ENCODE measurements at places on chromosomes 11 and 22.

- DNase-seq: no peak
Observed at GRCh38 chr11:45345491-45345890, 59.4 kb upstream of the SYT13 start.

GRCh38 chr11:77381729-77382665, 80.5 kb upstream of the GDPD4 start:
- DNase-seq: peak; percentile 70

- DNase-seq: peak; percentile 17
Observed at GRCh38 chr11:86176165-86176884, 68.2 kb upstream of the EED start.

DNA sequence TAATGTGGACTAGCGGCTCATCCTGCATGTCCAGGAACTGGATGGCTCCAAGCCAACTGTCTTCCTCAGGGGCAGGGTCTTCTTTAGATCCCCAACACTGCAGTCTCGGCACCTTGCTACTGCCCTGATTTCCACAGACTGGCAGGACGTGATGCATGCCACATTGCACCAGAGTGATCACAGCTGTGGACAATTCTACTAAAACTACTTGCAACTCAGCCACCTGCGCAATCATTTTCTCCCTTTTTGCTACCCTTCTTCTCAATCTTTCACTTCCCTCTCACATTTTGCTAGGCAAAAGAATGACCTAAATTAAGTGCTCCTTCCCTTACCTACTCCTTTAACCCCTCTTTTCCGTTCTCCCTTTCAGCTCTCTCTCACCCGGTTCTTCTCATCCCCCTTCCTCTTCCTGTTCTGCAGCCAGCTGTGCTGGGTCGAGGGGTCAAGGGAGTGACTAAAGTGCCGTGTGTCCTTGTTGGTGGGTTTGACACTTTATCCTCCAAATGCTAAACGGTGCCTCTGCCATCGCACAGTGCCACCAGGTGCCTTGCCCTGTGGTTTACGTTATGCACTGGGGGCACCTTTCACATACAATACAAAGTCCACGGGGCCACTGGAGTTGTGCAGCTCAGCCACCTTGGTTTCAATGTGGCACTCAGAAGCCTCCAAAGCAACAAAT, 11.5 kb upstream of the PEX26 start:
- DNase-seq: no peak

DNA sequence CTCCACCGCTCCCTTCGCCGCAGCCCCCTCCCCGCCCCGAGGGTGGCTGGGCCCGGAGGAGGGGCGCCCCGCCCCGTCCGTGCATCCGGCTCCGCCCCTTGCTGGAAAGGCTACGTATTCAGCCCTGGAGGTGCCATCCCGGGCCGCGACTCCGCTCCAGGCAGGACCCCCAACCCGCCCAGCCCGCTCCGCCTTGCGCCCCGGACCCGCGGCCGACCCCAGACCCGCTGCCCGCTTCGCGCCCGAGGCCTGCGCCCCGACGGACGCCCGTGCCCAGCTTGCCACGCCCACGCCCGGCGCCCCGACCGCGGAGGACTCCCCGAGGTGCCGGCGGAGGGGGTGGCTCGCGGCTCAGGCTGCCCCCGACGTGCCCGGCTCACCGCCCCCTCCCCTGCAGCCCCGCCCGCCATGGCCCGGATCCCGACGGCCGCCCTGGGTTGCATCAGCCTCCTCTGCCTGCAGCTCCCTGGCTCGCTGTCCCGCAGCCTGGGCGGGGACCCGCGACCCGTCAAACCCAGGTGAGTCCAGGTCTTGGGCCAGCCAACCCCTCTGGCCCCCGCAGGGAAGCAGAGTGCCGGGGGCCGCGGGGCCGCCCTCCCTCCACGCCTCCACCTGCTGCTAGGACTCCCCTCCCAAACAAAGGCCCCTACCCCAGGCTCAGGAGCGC, at the start of gene ADM2:
TSS of gene ADM2 (plus strand) at position 104 of the 667 bp plus-strand sequence. CDS start at position 409, 305 bp downstream.
- DNase-seq: peak; percentile 39

DNA sequence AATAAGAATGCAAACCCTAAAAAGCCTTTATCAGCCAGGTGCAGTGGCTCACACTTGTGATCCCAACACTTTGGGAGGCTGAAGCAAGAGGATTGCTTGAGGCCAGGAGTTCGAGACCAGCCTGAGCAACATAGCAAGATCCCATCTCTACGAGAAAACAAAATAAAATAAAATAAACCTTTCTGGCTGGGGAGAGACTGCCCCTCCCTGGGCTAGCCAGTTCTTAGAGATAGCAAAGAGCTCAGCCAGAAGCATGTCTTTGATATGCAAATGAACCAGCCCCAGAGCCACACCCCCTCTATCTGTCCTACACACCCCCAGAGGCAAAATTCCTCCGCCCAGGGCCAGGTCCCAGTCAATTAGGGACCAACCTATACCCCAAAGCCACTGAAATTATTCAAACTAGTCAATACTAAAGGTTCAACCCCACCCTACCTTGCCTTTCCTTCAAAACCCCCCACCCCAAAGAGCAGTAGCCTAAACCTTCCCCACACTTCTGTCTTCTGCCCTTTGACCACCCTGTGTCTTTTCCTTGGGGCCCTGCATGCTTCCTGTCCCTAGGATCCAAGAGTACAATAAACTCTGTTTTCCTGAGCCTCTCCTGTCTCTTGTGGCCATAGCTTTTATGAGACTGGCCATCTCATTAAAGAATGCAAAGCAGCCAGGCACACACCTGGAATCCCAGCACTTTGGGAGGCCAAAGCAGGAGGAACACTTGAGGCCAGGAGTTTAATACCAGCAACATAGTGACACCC, 37.3 kb upstream of the CXCR5 start:
- DNase-seq: no peak

DNA sequence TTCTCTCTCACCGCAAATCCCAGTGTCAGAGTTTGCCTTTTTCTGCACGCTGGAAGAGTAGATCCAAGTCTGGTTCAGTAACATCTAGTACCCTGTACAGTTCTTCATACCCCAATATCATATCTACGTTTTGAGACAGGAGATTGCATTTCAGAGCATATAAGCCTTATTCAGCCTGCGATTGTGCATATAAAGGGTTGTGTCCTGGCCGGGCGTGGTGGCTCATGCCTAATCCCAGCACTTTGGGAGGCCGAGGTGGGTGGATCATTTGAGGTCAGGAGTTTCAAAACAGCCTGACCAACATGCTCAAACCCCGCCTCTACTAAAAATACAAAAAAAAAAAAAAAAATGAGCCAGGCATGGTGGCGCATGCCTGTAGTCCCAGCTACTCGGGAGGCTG, 104.9 kb downstream of the MTNR1B start:
- DNase-seq: no peak

- peak; percentile 7 for DNase-seq
Observed at GRCh38 chr11:81963018-81963417, 770.6 kb downstream of the FAM181B start.

DNA sequence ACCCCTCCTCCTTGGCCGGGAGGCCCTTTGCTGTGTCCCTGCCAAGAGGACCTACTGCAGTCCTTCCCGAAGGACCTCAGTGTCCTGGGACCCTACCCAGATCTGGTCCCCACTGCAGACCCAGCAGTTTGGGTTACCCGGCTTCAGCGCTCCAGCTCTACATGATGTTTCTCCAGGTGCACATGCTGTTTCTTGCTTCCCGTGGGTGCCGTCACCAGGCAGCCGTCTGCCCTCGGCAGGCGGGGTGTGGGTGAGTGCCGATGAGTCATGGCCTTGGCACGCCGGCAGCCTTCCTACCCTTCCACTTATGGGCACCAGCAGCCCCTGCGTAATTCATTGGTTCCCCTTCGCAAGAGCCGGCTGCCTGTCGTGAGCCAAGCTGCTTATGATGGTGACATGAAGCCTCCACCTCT, 101.8 kb downstream of the BCR start:
- peak; percentile 13 for DNase-seq

GRCh38 chr11:115930886-115931547, 426.8 kb upstream of the CADM1 start:
- DNase-seq: no peak

GRCh38 chr11:68467201-68467834, 6.8 kb downstream of the PPP6R3 start:
- DNase-seq: no peak

DNA sequence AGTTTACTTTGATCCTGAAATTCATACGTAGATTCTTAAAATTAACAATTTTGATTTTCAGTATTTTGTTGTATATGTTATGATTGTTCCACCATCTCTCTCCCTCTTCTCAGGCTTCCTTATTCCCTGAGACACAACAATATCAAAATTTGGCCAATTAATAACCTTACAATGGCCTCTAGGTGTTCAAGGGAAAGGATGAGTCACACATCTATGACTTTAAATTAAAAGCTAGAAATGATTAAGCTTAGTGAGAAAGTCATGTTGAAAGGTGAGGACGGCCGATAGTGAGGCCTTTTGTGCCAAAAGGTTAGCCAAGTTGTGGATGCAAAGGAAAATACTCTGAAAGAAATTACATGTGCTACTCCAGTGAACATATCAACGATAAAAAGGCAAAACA, 5.5 kb upstream of the OR52J3 start:
- DNase-seq: no peak

- peak; percentile 13 for DNase-seq
Observed at GRCh38 chr11:41431784-41432183, 27.7 kb downstream of the LRRC4C start.

GRCh38 chr11:27487706-27488105, 15.1 kb upstream of the LGR4 start:
- DNase-seq: no peak

DNA sequence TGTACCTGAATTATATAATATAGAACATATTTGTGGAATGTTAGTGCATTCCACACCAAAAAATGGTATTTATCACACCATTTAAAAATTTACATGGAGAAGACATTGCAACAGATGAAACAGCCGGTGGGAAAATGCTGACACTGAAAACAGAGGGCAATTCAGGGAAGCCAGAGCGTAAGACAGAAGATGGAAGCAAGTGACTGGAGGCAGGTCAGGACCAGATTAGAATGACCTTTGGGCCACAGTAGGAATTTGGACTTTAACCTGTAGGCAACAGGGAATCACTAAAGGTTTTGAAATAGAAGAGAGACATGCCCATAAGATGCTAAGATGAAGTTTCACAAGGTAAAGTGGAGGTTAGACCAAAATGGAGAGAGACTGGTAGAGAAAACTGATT, 60.5 kb downstream of the METTL15 start:
- DNase-seq: no peak

GRCh38 chr22:20011123-20011992, 5.3 kb downstream of the ARVCF start:
- DNase-seq: no peak

- DNase-seq: no peak
Observed at GRCh38 chr22:39625569-39626537, 55.3 kb downstream of the CACNA1I start.

- no peak for DNase-seq
Observed at GRCh38 chr11:39288011-39288410, 2171.4 kb downstream of the LRRC4C start.

GRCh38 chr11:11929920-11930319, 78.5 kb downstream of the DKK3 start:
- no peak for DNase-seq

DNA sequence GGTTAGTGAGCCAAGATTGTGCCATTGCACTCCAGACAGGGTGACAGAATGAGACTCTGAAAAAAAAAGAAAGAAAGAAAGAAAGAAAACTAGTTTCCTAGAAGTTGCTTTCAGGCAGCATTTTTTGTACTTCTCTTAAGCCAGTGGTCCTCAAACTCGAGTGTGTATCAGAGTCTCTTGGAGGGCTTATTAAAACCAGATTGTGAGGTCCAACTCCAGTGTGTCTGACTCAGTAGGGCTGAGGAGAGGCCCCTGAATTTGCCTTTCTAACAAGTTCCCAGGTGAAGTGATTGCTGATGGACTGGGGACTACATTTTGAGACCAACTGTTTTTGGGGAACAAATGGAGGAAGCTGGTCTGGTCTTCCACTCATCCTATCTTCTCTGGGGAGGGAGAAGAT, 57.5 kb upstream of the VSTM5 start:
- DNase-seq: peak; percentile 43

- no peak for DNase-seq
Observed at GRCh38 chr22:40434745-40435144, 64.4 kb downstream of the SGSM3 start.

GRCh38 chr11:66411323-66411722, 9.5 kb upstream of the NPAS4 start:
- no peak for DNase-seq

GRCh38 chr11:120925944-120926343, 98.0 kb upstream of the TBCEL start:
- DNase-seq: no peak

- peak; percentile 78 for DNase-seq
Observed at GRCh38 chr11:45102810-45103621, 43.4 kb upstream of the PRDM11 start.

GRCh38 chr22:43921370-43921769, 2.2 kb upstream of the PNPLA3 start:
- DNase-seq: peak; percentile 53

DNA sequence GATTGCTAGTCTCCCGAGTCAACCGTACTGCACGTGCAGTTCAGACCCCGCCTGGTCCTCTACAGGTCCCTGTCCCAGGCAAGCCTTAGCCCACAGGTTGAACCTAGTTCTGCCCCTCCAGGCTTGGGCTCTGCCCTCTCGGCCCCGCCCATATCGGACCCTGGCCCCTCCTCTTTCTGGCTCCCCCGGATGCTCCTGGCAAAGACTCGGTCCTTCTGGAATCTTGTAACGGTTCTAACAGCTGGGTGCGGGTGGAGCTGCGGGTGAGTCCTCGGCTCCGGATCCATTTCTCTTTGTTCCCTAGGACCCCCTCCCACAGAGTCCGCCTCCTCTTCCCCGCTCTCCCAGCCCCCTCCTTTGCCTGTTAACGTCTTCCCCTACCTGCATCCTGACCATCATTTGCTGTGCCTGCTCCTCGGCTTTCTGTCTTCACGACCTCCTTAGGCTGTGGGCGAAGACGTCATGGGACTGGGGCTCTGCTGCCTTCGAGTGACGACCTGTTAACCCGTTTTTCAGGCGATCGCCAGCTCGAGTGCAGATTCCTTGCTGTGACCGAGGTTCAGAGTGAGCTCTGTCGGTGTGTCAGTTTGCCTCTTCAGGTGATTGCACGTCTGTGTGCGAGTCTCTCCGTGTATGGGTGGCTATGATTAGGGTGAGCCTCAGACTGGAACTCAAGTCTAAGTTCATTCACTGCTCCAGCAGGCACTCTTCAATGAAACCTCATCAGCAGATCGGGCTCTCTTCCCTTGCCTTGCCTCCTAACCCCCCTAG, at the start of gene DNHD1:
TSS of gene DNHD1 (plus strand) at position 212 of the 771 bp plus-strand sequence. CDS start 936 bp downstream, outside the sequence.
- no peak for DNase-seq

DNA sequence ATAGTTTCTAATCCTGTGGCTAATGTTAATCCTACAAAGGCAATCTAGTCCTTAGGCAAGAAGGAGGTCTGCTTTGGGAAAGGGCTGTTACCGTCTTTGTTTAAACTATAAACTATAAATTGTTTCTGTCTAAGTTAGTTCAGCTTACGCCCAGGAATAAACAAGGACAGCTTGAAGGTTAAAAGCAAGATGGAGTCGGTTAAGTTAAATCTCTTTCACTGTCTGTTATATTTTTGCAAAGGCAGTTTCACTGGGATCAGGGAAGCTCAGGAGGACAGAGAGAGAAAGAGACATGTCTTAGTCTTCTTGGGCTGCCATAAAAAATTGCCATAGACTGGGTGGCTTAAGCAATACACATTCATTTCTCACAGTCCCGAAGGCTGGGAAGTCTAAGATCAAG, 27.6 kb upstream of the CEP295 start:
- no peak for DNase-seq

- peak; percentile 79 for DNase-seq
Observed at GRCh38 chr11:17343907-17344306, 7.7 kb upstream of the NCR3LG1 start.
